ENCODE measurements at places on chromosomes 11 and 22.
A peak's percentile ranks its signal among the peaks of the same experiment; 100 is the strongest.

DNA sequence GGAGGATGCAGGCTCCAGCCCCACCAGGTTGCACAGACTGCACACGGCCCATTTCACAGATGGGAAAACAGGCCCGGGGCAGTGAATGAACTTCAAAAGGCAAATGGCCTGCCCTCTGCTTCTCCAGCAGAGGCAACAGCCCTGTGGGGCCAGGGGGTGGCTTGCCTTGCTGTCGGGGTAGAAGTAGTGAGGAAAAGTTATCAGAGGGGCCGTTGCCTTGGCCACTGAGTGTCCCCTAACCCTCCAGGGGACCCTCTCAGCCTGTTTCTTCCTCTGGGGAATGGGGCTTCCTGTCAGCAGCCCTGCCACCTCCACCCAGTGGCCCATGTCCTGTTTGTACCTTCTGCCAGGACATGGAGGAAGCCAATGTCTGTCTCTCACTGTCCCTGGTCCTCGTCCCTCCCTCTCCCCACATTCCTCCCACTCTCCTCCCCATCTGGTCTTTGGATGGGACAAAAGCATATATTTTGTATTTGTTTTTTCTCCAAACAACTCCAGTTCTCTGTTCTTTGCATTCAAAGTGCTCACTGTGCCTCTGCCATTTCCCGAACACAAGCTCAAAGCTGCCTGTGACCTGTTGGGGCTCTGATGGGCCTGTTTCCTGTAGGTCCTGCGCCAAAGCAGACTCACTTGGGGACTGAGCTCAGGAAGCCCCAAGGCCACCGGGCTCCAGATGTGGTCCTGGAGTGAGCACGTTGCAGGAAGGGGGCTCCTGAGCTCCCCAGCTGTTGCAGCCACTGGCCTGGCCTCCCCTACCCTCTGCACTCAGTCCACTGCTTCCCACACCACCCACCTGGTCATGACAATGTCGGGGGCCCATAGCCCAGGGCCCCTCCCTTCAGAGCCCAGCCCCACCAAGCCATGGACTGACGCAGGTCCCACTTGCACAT lies 9.5 kb downstream of the MAP4K2 start:
- no peak for DNase-seq

GRCh38 chr11:16786131-16786530 lies 47.7 kb downstream of the C11orf58 start:
- no peak for DNase-seq

DNA sequence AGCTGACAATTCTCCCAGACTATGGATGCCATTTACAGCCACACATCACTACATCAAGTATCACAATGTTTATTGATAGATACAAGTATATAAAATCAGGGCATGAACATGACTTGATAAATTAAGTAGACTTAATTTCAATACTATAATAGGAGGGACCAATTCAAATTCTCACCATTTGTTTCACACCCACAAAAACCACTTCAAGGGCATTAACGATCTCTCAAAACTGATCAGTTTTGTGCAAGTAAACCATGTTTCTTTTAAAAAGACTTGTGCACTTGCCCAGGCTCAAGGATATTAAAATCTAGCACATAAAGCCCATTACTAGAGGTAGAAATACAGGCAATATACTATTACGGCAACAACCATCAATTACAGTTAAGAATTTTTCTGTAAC lies 11.7 kb downstream of the EIF4G2 start:
- DNase-seq = no peak

GRCh38 chr11:115961159-115962003 lies 457.2 kb upstream of the CADM1 start:
- DNase-seq = no peak

DNA sequence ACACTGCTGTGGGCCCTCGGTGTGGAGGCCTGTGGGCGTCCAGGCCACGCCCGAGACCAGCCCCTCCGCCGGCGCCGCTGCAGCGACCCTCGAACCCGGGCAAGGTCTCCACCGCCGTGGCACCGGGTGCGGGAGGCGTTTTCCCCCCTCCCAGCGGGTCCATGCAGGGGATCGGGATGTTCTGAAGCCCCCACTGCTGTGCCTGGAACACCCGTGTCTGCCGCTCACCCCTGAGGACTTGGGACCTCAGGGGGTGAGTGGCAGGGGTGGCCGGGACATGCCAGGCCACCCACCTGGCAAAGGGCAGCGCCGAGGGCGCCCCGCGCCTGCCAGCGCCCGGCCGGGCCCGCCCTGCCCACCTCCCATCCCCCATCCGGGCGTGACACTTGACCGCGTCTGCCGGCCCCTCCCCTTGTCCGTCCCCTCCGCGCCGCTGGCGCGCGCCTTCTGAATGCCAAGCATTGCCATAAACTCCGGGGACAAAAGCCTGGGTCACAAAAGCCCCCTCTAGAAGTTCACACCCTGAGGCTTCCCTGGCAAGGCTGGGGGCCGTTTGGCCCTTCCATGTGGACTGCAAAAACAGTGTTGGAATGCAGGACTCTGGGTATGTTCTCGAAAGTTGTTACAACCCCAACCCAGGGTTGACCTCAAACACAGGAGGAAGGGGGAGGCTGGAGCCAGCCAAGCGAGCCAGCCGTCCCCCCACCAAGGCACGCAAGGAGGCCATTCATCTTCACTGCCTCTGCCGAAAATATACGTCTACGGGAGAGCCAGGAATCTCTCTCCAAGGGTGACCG lies 819 bp upstream of the KCNQ1OT1 start:
- DNase-seq = no peak

DNA sequence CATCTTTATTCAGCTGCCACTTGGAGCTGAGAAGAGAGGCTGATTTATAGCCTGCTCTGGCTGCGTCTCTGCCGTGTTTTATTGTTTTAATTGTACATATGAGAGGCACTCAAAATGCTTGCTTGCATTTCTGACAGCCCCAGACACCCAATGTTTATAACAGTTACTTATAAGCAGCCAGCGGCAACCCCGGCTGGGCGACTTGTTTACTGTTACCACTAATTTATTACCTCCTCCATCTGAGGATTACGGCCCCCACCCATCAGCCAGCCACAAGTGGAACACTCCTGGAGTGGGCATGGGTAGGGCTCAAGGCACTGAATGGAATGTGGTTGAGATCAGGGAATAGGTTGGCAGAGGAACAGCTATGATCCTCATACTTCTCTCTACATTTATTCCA lies 61.2 kb downstream of the CLPB start:
- no peak for DNase-seq

- DNase-seq = no peak
Measured at GRCh38 chr11:111148121-111148520, 97.4 kb upstream of the POU2AF2 start.

- DNase-seq = no peak
Measured at GRCh38 chr11:104333977-104334376, 170.0 kb upstream of the PDGFD start.

DNA sequence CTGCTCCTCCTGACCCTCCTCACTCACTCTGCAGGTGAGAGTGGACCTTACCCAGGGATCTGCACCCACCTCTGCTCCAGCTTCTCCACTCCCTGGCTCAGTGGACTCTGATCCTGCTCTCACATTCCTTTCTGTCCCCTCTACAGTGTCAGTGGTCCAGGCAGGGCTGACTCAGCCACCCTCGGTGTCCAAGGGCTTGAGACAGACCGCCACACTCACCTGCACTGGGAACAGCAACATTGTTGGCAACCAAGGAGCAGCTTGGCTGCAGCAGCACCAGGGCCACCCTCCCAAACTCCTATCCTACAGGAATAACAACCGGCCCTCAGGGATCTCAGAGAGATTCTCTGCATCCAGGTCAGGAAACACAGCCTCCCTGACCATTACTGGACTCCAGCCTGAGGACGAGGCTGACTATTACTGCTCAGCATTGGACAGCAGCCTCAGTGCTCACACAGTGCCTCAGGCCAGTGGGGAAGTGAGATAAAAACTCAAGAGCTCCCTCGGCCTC lies 29.7 kb upstream of the VPREB1 start:
- DNase-seq = no peak

DNA sequence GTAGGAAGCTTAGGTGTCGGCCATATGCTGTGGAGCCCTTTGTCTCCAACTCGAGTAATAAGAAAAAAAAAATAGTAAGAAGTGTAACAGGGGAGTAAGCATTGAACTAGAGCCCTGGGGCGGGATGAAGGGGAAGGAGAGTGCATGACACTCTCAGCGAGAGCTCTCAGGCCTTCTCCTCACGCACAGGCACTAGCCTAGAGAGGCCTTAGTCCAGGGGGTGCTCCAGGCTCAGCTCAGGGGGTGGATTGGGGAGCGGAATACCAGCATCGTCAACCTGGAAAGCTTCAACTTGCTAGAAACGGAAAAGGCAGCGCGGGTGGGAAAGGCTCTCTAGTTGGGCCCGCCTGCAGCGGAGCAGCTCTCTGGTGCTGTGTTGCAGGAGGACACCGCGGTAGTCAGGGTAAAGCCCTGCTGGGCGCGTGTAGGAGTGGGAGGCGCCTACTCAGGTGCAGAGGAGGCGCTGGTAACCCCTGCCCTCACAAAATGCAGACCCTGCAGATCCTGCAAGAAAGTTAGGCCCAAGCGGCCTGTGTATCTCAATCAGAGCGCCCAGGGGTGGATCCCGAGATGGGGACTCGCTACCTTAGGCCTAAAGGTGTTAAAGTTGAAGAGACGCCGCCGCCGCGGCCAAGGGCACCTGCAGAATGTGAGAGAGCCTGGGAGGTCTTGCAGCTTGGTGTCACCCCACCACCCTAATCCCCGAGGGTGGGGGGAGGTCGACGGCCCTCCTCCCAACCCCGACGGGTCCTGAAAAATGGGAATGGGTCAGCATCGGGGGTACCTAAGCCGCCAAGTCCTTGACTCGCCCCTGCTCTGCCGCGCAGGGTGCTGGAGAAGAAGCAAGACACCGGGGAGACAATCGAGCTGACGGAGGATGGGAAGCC lies 2.8 kb downstream of the SLC17A6 start:
- DNase-seq = peak; percentile 60

DNA sequence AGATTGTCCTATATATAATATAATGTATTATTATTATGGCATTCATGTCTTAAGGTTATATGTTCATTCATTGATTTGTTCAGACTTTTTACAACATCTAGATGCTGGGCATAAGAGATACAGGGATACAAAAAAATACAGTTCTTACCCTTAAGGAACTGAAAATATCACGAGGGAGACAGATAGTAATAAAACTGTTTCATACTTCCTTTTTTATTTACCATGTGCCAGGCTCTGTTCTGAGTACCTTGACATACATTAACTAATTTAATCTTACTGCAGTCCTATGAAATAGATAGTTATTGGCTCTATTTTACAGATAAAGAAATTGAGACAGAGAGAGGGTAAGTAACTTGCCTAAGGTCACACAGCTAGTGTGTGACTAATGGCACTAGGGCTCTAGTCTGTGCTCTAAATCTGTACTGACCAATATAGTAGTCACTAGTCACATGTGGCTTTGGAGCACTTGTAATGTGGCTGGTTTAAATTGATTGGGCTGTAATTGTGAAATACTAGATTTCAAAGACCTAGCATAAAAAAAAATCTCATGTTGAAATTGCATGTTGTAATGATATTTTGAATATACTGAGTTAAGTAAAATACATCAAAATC lies 21.3 kb downstream of the TRIM44 start:
- no peak for DNase-seq

DNA sequence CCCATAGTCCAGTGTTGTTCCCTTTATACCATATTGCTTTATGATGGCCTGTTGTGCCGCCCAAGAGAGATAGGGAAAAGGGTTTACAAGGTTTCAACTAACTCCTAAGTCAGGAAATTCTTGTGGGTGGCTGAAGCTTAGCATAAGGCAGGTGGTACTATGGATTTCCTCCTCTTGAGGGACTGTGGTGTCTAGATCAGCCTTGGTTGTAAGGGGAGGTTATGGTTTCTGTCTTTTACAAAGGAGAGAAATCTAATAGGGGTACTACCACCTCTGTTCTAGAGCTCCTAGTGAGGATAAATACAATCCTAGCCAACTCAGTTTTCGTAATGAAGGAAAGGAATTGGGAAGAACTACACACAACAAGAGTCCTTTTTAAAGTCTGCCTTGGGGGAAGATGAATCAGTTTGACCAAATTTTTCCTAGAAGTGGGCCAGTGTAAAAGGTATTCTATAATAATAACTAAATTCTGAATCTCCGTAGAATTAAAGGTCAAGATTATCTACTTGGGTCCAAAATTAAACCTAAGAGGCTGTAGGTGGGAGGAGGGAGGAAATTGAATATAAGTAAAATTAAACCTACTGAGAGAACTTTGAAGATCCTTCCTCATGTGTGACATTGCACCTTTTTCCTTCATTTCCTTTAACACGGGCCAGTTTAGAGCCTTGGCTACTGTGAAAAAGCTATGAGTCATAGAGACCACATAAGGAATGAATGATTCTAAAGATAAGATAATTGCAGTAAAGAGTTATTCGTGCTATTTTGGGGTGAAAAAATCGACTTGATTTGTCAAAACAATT lies 17.2 kb downstream of the DLAT start:
- no peak for DNase-seq

DNA sequence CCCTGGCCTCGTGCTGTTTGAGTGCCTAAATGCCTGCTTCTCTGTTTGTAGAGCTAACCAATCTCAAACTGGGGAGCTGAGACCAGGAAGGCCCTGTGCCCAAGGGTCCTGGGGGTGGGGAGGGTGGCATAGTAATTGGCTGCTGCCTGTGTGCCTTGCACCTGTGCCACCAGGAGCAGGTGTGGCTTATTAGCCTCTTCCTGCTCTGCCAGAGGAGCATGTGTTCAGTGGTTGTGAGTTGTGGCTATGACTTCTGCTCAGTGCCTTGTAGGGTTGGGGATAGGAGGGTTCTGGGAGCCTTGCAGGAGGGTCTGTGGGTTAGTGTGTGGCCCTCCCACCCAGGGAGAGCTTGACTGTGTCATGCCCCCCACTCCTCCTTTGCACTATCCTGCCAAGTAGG lies 109.2 kb downstream of the ZBTB16 start:
- DNase-seq = no peak

DNA sequence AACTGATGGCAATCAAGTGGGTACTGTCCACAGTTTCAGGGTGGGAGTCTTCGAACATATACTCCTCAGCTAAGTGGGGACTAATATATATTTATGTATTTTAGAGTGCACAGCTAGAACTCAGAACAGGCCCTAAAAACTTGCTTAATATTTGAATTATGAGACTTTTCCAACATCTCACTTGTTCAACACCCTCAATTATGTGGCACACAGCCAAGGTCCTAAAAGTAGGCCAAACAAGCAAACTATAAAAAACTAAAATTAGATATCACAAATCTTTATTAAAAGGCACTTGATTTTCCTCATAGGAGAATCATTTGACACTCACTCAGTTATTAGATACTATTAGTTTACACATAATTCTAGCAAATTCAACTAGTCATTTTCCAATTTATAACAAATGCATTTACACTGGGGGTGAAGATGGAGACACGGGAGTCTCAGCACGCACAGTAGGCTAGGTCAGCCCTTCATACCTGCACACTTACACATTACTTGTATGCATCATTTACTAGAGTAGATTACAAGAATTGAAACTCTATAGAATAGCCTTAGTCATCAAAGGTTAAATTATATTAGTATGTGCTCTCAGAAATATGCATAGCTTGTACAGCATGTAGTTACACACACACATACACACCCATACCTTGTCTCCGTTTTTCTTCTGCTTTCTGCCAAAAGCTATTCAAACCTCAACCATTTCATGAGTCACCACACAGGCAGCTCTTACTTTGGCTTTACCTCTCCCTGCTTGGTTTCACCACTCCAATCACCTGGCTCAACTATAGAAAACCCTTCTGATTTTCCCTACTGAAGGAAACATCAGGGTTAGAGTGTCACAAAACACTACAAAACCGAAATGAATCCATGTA lies 171.5 kb downstream of the SBF2 start:
- DNase-seq = no peak

Measured in NCI-H1694 (cell line).